ENCODE measurements at places on chromosomes 6 and 20. TPM values are rescaled to one million over a fixed set of nuclear protein-coding genes. Genes with fewer than 3 reads are reported as not detected.

NOX3 gene
- not detected for total RNA-seq

ECT2L gene
- total RNA-seq, result 6.9 TPM

NKAIN4 gene
- not detected for total RNA-seq

TPD52L1 gene
- total RNA-seq, result 97.8 TPM

TRIM38 gene
- 3.2 TPM for total RNA-seq

GJA10 gene
- not detected for total RNA-seq

PCK1 gene
- 0.52 TPM for total RNA-seq
